ENCODE measurements at places on chromosomes 4 and X.

DNA sequence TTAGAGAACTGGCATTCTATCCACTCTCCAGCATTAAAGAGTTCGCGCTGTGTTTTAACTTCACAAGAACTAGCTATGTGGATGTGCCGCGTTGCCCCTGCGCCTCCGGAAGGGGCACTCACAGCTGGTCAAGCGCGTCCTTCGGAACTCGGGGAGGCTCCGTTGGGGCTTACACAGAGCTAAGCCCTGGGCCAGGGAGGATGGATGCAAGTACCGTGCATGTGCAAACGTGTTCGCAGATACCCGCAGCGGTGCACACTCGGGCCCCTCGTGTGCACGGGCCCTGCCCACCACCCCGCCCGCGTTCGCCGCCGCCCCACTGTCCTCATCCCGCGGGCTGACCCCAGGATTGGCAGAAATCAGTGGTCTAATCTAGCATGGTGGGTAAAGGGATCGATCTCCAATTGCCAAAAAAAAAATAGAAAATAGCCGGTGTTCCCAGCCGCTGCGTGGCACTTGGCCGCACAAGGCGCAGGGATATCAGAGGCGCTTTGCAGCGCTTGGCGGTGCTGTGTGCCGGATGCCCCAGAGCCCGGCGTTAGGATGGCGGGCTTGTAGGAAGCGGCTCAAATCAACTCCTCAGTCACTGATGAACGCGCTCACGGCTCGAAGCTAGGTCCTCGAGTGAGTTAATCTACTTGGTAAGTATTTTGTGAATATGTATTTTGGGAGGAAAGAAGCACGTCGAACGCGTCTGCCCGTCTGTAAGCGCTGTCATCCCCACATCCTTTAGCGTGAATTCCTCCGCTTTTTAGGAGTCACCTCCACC is 989 bp upstream of the PCDH10 start:
- DNase-seq = no peak

DNA sequence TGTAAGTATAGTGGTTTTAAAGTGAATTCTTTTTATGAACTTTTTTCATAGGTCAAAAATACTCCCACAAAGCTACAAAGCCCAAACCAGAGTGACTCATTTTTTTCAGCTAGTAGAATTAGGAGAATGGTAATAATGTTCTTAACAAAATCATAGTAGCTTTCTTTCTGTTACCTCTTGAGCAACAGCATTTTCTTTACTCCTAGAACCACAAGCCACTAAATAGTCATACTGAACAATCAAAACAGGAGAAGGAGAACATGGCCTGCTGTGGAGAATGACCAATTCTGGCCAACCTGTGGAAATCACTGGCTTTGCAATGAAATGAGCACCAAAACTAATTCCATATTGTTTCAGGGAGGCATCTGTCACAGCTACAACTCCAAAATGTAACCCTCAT is 112.9 kb downstream of the AMMECR1 start:
- DNase-seq = no peak

GRCh38 chr4:105633241-105633640 is 75.2 kb downstream of the INTS12 start:
- DNase-seq = no peak

DNA sequence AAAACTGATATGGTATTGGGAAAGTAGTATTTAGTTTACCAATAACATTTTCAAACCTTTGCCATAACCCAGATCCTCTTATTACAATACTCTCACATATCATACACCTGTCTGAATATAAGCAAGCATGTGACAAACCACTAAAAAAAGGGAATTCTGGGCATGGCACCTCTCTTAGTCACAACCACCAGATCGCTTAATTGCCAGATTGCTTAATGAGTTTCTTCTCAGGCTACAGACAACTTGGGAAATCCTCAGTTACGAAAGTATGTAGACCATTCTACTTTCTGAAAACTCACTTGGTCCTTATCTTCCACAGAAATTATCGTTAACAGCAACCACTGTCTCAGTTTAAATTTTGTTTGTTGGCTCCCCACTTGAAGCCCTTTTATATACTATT is 2.1 kb downstream of the NAF1 start:
- DNase-seq = no peak

DNA sequence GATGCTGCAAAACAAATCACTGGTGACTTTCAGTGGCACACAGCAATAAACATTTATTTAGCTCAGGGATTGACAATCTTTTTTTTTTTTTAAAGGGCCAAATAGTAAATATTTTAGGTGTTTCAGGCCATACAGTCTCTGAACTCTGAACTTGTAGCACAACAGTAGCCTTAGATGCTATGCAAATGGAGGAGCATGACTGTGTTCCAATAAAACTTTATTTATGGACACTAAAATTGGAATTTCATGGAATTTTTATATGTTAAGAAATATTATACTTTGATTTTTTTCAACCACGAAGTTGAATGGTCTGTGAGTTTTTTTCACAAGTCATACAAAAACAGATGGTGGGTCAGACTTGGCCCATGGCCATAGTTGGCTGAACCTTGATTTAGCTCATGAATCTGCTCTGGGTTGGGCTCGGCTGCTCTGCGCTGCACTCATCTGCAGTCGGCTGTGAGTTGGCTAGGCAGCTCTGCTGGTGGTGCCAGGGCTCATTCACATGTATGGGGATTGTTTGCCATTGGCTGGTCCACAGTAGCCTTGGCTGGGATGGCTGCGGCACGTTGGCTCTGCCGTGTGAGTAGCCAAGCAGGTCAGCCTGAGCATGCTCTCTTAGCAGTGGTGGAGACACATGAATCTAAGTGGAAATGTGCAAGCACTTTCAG is 231.7 kb upstream of the PGRMC2 start:
- no peak for DNase-seq

- DNase-seq = no peak
Observed at GRCh38 chrX:63506320-63506719, 155.2 kb upstream of the SPIN4 start.

DNA sequence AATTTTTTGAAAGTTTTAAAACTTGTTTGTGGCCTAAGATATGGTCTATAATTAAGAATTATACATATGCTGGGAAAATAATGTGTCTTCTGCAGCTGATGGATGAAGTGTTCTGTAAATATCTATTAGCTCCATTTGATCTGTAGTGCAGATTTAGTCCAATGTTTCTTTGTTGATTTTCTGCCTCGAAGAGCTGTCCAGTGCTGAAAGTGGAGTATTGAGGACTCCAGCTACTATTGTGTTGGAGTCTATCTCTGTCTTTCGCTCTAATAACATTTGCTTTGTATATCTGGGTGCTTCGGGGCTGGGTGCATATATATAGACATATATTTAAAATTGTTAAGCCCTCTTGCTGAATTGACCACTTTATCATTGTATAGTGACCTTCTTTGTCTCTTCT is 2127.3 kb downstream of the PCDH7 start:
- no peak for DNase-seq

GRCh38 chrX:2547736-2548135 is 47.0 kb upstream of the DHRSX start:
- DNase-seq = no peak

GRCh38 chr4:108483650-108484049 is 136.7 kb upstream of the RPL34 start:
- DNase-seq = no peak

GRCh38 chr4:89434364-89434988 is 126.9 kb upstream of the GPRIN3 start:
- DNase-seq = no peak

DNA sequence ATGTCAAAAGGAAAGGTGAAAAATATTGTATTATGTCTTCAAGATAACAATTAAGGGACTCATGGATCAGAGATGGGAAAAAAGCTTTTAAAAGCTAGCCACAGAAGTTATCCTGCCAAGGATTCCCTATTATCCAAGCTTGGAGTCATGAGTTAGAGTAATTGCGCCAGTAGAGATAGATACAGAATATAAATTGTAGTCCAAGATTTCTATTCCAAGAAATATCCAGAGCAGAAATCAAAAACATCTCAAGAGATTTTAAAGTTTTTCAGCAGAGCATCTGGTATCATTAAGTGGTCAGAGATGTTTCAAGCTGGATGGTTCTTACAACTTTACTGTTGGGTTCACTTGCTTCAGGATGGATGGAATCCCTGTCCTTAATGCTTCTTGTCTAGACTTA is 186.7 kb downstream of the PCDH18 start:
- DNase-seq = no peak

DNA sequence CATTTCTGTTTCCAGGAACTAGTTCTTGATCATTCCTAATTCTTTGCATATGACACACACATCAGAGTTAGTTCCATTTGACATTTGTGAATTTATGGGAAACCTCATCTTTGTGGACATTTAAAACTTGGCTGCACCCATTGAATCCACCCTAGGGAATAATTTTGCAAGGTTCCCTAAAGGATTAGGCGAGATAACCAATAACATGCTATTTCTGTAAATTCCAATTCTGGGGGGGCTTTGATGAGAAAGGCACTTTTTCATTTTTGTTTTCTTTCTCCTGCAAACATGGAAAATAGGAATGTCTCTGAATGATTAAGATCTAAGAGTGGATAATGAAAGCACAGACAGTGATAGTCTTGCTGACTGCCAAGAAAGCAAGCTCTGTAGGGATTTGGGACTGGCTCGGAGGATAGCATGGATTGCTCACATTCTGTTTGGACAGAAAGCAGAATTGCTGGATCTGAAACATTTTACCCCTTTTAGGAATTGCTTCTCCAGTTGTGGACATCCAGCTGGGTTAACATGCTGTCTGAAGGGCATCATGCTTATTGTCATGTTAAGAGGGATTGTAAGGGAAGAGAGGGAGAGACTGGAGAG is 145.1 kb downstream of the NHS start:
- no peak for DNase-seq

DNA sequence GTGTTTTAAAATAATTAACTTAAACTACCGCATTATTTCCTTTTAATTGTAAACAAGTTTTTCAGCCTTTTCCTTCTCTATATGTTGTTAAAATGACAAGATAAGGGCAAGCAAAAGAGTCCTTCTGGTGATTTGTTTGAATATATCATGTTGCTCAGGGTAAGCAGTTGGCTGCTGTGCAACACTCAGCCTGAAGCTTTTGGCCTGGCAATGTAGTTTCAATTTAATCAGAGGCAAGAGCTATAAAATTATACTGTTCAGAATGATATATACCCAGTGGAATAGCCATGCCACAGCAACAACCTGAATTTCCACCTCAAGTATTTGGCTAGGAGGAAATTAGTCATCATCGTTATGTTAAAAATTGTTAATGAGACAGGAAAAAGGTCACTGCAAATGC is 53.4 kb downstream of the GRXCR1 start:
- DNase-seq = no peak

- DNase-seq = no peak
Observed at GRCh38 chr4:83964996-83965541, 429.2 kb downstream of the GPAT3 start.

GRCh38 chrX:100677611-100678181 is 33.7 kb downstream of the SRPX2 start:
- no peak for DNase-seq

DNA sequence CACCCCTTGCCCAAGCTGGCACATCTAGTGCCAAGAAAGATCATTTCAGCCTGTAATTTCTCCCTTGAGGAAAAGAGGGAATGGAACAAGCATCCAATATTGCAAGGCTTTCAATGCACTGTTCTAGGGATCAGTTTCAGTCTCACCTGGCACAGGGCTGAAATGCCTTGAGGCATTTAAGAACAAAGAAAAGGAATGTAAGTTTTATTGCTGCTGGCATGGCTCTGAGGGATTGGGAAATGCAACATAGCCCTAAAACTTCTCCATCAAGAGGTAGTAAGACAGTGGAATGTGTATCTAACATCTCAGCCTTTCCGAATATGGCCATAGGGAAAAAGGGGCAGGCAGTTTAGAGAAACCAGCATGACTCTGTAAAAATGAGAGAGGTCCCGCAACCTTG is 732.6 kb upstream of the LCORL start:
- DNase-seq = no peak

DNA sequence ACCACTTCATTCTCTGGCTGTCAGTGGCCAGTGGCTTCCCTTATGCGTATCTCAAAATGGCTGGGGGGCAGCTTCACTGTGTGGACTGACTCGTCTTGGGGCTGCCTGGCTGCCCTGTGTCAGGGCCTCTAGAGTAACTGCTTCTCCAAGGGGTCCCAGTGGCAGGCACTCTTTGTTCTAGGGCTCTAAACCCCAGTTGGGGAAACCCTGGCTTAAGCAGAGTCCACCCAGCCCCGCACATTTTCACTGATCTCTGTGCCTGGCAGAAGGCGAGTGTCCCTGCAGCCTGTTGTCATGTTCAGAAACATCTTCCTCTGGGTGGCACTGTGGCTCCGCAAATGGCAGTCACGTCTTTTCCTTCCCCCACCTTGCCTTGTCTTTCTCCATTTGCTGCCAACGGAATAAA is 59.7 kb downstream of the NBDY start:
- peak; percentile 47 for DNase-seq

GRCh38 chrX:11666164-11666563 is 444 bp upstream of the ARHGAP6 start:
- no peak for DNase-seq

DNA sequence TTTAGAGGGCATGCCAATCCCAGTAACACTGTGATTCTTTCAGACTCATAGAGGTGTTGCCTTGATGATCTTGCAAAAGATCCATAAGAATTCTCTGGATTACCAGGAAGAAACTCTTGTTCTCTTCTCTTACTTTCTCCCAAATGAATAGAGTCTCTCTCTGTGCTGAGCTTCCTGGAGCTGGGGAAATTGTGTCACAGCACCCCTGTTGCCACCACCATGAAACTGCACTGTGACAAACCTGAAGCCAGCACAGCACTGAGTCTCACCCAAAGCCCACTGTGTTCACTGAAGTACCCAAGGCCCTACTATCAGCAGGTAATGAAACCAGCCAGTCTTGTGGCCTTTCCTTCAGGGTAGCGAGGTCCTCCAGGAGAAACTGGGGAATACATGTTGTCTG is 332.7 kb upstream of the FGF16 start:
- DNase-seq = no peak

GRCh38 chr4:137310593-137311490 is 221.5 kb downstream of the PCDH18 start:
- no peak for DNase-seq

DNA sequence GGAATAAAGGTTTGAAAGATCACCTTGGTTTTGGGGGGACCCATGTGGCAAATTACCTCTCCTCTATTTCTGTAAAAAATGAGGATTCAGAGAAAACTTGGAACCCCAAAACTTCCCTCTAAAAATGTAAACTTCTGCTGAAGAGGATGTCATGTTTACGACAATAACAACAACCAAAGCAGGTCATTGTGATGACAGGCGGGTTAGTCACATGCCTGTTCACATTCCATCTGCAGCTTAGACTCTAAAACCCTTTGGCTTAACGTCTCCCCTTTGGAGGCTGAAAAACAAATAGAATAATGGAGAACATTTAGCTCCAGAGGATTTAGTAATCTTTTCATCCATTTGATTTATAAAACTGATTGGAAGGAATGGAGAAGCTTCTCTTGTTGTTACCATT is 75.0 kb upstream of the FAM9C start:
- DNase-seq = no peak

DNA sequence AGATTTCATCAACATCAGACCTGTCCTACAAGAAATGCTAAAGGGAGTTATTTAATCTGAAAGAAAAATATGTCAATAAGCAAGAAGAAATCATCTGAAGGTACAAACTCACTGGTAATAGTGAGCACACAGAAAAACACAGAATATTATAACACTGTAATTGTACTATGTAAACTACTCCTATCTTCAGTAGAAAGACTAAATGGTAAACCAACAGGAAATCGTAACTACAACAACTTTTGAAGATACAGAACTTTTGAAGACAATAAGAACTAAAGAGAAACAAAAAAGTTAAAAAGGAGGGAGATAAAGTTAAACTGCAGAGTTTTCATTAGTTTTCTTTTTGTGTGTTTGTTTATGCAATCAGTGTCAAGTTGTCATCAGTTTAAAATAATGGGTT is 12.4 kb downstream of the MED14 start:
- DNase-seq = no peak

Measured in activated CD8-positive, alpha-beta memory T cell treated with anti-CD3 and anti-CD28 coated beads, Interleukin-2, amount 10 ng/mL, durations not matched to agents 7 days and 5 days (primary cell).